Activated CD4-positive, alpha-beta memory T cell treated with anti-CD3 and anti-CD28 coated beads, Interleukin-2, amount 10 ng/mL, durations not matched to agents 7 days and 5 days (primary cell): ENCODE measurements at places on chromosomes 11 and 22. TPM values are rescaled to one million over a fixed set of nuclear protein-coding genes. Genes with fewer than 3 reads are reported as not detected.

Gene FAM181B
- not detected for total RNA-seq

Gene MPPED2
- total RNA-seq, result not detected

DNA sequence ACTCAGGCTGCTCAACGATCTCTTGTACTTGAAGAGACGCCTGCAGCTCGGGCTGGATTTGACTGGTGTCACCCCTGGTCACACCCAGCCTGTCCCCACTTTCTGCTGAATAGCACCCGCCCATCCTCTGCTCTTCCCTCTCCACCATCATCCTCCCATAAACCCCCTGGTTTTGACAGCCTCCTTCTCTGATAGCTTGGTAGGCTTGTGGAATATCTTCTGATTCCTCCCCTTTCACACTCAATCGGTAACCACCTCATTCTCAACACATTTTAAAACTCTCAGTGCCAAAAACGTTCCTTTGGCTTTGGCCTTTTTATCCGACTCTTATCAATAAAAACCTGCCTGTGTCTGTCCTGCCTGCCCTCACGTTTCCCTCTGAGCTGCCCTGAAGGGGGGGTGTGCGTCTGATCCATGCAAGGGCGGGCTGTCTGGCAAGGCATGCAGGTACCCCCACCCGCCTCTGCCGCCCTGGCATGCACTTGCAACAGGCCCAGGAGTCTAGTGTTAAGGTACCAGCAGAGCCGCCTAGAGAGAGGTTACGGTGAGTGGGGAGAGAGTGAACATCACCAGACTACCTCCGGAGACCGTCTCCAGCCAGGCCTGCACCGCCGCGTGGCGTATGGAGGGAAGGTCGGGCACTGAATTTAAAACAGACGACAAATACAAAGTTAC, 51.7 kb upstream of the BID start:
- no peaks in the 10 kb centered on the region for H3K27me3 ChIP-seq
- no peak for DNase-seq
- peaks cover 7% of the 10 kb centered on the region for H3K36me3 ChIP-seq
- H3K4me1 ChIP-seq, result no peaks in the 10 kb centered on the region
- peak overlapping the region; percentile 26 for H3K27ac ChIP-seq
- no peak overlapping the region for H3K4me3 ChIP-seq

DNA sequence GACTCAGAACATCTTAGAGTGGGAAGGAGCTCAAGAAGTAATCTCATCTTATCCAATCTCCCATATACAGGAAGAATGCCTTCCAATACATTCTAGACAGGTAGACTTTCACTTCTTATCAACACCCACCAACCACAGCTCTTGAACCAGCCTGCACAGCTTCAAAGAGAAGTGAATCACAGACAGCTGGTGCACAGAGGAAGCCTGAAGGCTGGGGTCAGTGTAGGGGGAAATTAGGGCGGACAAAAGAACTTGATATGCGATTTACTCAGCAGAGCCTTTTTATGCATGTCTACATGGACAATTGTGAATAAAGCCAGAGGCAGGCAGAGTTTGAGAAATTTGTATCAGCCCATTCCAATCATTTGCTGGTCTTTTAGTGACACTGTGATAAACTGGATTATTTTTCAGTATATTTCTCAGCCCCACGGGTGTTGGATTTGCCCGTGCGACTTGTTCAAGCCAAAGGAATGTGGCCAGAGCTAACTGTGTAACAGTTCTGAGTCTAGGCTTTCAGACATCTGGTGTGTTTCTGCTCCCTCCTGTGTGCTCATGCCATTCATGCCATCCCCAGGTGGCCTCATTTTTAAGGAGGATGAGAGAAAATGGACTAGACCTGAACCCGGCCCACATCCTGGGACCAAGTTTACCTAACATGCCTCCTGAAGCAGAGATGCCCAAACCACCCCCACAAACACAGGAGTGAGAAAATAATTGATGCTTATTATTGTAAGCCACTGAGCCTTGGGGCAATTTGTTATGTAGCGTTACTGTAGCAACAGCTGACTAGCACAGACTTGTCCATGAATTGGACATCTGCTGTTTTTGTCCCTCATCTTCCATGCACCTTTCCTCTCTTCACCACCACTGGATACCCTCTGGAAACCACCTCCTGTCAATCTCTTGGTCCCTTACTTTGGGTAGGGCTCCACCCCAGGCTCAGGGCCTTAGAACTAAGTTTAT, 137.5 kb upstream of the HSD17B12 start:
- no peaks in the 10 kb centered on the region for H3K4me1 ChIP-seq
- H3K27me3 ChIP-seq, result peaks cover 24% of the 10 kb centered on the region
- H3K36me3 ChIP-seq, result no peaks in the 10 kb centered on the region
- DNase-seq, result no peak
- H3K4me3 ChIP-seq, result no peak overlapping the region
- no peak overlapping the region for H3K27ac ChIP-seq

DNA sequence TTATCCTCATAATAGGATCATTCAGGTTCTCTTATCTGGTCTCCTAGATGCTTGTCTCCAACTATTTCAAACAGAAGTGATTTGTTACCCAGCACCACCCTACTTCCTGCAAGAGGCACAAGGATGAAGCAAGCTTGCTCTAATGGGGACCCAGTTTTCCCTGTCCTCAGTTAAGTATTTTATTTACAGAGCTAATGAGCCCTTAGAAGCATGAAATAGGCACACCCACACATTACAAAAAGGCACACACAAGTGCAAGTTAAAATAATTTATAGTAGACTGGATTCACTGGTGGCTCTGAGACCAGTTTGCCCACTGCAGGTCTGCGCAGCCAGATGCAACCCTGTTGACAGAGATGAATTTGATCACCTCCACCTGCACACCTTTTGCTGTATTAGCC, 167.5 kb downstream of the KIRREL3 start:
- H3K27me3 ChIP-seq, result no peaks in the 10 kb centered on the region
- no peak overlapping the region for H3K4me3 ChIP-seq
- no peaks in the 10 kb centered on the region for H3K36me3 ChIP-seq
- DNase-seq, result no peak
- no peaks in the 10 kb centered on the region for H3K4me1 ChIP-seq
